ENCODE measurements at places on chromosomes 2 and 18.

- no peak for DNase-seq
Observed at GRCh38 chr2:18440141-18440661, 120.3 kb downstream of the RDH14 start.

DNA sequence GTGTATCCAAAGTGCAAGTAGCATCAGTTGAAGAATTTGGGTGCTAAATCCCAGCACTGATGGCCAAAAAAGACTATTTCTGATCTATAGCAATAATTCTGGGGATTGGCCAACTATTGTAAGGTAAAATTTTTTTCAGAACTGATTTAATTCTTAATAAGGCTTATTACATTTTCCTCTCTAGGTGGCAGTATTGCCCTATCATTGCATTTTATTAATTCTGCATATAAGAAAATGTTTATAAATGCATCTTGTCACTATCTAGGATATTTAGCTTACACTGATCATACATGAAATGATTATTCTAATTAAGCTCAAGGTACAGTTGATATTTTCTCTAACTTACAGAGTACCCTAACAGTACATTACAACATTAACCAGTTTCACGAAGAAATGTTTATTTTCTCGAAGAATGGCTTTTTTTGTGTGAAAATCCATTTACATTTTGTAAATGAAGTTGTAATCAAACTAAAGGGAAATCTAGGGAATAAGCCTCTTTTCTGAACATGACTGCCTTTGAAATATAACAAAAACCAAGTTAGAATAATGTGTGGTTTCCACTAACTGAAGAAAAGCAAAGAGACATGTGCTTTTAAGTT, 11.0 kb downstream of the TTN start:
- DNase-seq = no peak

- DNase-seq = no peak
Observed at GRCh38 chr2:199734651-199735050, 116.3 kb downstream of the FTCDNL1 start.

- DNase-seq = no peak
Observed at GRCh38 chr18:8911408-8912340, 190.8 kb upstream of the NDUFV2 start.

DNA sequence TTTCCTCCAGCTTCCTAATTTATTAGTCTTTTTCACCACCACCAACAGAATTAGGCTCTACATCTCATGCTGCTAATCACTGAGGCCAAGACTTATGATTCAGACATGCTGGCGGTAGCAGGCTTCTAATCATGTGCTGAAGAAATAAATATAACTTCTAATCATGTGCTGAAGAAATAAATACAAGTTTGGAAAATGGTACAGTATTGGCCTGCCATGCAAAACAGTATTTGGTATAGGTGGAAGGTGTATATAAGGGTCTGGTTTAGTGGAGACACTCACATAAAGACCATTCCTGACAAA, 240.7 kb downstream of the TGIF1 start:
- no peak for DNase-seq
